ENCODE measurements at places on chromosomes 13 and 19.

DNA sequence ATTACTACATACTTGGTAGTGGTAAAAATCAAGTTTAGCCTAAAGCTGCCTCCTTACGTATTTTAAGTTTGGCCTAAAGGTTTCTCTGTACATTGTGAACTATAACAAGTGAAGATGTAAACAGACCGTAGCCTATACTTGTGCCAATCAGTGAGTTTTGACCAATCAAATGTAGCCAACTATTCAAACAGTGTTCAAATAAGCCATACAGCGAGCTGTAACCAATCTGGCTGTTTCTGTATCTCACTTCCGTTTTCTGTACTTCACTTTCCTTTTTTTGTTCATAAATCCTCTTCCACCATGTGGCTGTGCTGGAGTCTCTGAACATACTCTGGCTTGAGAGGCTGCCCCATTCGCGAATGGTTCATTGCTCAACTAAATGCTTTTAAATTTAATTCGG is 2504.6 kb downstream of the PCDH9 start:
- no peak for DNase-seq

- DNase-seq: no peak
Observed at GRCh38 chr13:57075588-57075987, 65.1 kb upstream of the PRR20A start.

GRCh38 chr19:3902317-3902973 is 22.0 kb downstream of the ATCAY start:
- DNase-seq: no peak

DNA sequence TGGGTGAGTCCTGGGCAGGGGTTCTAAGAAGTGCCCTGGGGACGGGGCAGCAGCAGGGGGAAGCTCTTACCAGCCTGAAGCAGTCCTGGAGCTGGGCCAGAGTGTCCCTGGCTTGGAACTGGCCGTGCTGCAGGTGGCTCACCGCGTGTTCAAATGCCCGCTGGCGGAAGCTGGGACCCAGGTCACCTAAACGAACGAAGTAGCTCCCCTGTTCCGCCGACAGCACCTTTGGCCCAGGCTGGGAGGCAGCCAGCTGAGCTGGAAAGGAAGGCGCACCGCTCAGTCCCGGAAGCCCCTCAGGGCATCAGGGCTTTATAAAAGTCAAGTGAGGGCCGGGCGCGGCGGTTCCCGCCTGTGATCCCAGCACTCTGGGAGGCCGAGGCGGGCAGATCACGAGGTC is 9.6 kb downstream of the PLIN4 start:
- no peak for DNase-seq

DNA sequence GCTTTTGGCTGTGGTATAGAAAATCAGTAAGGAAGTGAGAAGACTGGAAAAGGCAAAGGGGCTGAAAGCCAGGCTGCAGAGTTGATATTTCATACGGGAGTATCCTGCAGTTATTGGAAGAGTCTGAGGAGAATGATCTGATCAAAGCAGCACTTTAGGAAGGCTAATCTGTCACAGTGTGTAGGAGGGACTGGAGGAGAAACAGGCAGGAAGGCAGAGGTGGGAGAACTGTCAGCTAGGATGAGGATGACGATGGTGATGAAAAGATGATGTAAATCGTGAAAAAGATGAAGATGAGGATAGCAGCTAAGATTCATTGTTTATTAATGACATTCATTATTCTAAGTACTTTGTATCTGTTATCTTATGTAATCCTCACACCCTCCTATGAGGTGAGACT is 123.0 kb downstream of the DNAJC15 start:
- DNase-seq: no peak

DNA sequence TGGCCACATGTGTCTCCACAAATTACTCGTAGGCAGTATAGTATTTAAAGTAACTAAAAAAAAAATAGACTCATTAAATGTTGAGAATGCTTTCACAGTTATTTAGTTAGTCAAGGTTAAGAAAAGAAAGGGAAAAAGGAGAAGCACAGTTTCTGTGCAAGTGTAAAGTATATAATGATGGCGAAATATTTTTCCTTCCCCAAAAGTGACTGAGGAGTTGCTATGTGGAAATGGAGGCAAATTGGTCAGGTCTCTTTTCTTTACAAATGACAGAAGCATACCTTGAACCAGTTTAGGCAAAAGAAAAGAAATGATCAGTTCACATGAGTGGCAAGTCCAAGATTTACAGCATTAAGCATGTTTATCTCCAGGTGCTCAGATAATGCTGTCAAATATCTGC is 18.0 kb downstream of the CSNK1A1L start:
- no peak for DNase-seq

DNA sequence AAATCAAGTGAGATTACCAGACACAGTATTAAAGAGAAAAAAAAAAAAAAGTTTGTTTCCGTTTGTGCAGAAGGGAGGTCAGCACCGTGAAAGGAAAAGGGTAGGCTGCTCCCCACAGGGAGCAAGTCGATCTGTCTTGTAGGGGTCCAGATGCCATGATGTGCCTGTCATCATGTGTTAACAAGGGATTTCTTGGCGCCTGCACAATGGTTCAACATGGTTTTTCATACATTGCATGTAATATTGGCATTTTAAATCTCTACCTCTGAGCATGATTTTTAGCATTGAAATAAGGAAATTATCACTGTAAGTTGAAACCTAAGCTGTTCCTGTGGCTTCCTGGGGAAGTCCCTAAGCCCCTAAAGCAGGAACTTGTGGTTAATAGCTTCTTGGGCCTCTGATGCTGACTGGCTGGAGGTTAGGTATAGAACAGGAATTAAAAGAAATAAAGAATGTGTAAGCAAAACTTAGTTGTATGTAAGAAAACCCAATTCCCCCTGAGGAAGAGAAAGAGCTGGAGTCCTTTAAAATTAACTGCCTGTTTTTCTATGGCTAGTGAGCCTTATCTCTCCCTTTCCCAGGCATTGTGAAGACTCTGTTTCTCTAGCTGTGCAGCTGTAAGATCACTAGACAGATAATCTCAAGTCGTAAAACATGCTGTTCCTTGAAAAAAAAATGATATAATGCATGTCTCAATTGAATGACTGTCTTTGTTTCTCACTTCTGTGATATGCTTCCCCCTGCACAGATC is 7.4 kb upstream of the FCGBP start:
- peak; percentile 28 for DNase-seq

GRCh38 chr13:50998326-50998725 is 88.7 kb downstream of the RNASEH2B start:
- no peak for DNase-seq

DNA sequence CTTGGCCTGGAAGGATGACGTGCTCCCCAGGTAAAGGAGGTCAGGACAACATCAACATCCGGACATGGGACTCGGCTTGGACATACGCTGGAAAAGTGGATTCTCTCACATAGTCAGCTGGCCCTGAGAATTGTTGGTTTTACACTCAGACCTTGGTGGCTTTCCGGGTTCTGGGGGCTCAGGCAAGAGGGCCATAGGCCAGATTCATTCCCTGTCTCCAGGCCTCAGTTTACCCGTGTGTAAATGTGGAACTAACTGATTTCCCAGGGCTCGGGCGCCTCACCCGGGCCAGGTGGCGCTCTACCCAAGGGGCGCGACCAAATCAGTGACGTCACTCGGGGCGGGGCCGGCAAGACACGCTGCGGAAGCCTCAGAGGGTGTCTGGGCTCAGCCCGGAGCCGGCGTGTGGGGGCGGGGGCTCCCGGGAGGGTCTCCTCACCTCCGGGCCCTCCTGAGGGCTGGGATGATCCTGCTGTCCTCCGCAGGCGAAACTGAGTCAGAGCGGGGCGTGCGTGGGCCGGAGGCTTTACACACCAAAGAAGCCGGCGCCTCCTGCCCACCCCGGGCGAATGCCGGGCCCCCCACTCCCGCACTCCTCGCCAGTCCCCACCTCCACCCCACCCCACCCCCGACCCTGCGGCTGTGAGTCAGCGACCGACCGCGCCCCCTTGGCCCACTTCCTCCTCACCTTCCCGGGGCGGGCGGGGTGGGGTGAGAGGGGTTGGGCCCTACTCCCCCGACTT is 862 bp upstream of the VASP start:
- DNase-seq: peak; percentile 91

GRCh38 chr19:4539693-4540581 is at the start of gene LRG1:
Gene LRG1 (minus strand): TSS chr19:4540036. CDS start chr19:4540013, 23 bp downstream.
- DNase-seq: no peak

- peak; percentile 94 for DNase-seq
Observed at GRCh38 chr19:49157445-49158224, at the start of gene TRPM4. Gene TRPM4 (plus strand): TSS chr19:49157792. CDS start chr19:49157867, 75 bp downstream.

- peak; percentile 68 for DNase-seq
Observed at GRCh38 chr13:21738630-21739029, 67.8 kb downstream of the FGF9 start.

- DNase-seq: no peak
Observed at GRCh38 chr13:81927347-81927746, 1586.4 kb upstream of the SPRY2 start.

- peak; percentile 52 for DNase-seq
Observed at GRCh38 chr19:19554074-19555023, 16.3 kb downstream of the CILP2 start.

DNA sequence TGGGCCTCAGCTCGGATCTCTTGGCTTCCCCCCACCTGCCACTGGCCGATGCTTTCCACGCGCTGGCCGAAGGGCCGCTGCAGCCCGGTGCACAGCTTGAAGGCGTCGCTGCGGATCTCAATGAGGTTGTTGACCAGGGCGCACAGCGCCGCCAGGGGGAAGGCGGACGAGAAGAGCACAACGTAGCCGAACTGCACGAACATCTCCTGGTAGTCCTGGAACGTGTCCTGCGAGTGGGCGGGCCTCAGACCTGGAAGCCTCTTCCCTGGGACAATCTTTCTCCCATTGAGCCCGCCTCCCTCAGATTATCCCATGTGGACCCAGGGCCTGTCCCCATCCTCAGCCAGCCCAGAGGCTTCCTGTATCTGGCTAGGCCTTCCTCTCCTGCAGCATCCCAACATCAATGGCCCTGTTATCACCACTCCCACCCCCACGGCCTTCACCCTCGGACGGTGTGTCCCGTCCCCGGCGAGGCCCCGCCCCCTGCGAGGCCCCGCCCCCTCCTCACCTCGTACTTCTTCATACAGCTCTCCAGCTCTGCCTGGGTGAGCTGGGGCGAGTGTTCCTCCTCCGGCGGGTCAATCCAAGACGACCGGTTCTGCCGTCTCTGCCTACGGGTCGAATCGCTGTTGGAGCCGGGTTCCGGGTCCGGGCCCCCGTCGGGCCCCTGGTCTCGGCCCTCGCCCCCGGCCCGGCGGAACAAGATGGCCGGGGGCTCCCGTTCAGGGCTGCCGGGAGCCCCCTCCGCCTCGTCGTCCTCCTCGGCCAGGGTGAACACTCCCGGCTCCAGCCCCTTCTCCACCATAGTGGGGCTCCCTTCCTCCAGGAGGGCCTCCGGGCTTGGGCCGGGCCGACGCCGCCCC is 6.8 kb downstream of the ANO8 start:
- peak; percentile 81 for DNase-seq

DNA sequence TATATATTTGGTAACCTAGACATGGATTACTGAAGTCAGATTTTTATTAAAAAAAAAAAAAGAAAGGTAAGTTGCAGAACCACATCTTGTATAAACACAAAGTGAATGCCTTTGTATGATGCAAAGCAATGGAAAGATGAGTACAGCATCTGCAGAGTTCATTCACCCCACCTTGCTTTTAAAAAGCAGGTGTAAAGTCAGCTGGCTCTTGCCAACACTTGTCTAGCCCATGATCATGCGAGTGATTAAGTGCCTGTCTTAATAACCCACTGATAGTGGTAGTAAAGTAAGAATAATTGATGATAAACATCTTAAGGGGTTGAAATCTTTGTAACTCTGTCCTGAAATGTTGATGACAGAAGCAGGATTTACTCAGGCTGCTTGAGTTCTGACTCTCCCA is 710.4 kb downstream of the EFNB2 start:
- DNase-seq: no peak

GRCh38 chr13:24922387-24922744 is 158.4 kb downstream of the RNF17 start:
- no peak for DNase-seq

DNA sequence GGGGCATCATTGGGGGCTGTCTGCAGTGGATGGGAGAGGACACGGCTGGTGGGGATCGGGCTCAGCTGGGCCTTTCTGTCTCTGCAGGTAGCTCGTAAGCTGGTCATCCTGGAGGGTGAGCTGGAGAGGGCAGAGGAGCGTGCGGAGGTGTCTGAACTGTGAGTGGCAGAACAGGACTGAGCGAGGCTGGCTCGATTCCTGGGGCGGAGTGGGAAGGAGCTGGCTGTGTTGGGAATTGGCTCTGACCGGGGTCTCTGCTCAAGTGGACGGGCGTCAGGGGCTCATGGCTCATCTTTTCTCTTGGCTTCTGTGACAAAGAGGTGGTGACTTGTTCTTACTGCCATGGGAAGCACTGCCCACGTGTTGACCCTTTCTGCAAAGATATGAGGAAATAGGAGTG is 11.6 kb downstream of the TPM4 start:
- DNase-seq: no peak

DNA sequence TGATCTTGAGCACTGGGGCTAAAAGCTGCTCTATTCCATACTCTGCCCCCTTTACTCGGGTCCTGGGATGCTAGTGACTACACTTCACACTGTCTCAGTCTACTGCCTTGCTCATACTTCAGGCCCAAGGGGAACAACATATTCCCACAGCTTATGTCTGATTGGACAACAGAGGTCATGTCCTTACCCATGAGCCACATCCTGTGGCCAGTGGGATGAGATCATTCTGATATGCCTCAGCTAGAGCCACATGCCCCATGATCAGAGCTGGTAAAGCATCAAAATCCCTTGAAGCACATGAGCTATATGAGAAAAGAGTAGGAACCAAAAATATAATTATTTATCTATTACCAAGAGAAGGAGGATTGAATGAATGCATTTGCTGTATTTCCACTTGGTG is 290.1 kb upstream of the TSHZ3 start:
- no peak for DNase-seq

- DNase-seq: peak; percentile 37
Observed at GRCh38 chr13:50677687-50678463, 165.6 kb downstream of the DLEU7 start.

DNA sequence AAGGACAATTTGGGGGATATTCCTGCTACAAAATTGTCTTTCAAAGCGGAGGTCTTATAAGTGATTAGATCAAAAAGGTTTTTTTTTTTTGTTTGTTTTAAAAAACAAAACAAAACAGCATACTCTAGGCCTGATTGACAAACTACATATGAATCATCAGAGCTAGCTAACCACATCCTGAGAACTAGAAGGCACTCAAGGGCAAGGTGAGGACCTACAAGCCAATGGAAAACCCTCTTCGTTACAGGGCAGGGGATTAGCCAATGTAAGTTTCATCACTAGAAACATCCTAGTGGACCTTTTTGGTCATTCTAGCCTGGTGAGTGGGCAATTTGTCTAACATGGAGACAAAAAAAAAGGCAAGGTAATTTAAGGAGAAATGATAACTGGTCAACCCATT is 428.6 kb downstream of the RFC3 start:
- no peak for DNase-seq
